ENCODE measurements at places on chromosomes 16 and 17.
A peak's percentile ranks its signal among the peaks of the same experiment; 100 is the strongest.

GRCh38 chr16:11297492-11298142, 16.5 kb upstream of the PRM1 start:
- DNase-seq, result peak; percentile 22

DNA sequence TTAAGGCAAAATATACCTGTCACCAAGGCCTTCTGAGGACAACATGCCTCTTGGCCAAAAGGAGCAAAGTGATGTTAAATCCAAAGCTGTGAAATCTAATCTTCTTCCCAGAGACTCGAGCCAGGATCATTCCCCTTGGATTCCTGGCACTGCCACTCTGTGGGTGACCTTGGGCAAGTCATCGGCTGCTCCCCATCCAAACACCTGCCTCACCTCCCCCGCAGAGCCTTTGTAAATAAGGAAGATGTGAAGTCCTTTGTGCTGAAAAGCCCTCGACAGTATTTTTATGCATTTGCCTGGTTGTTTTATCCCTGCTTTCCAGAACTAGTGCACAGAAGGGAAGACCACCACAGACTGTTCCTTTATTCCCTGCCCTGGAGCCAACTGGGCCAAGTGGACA, 5.4 kb upstream of the CEP295NL start:
- DNase-seq, result no peak

DNA sequence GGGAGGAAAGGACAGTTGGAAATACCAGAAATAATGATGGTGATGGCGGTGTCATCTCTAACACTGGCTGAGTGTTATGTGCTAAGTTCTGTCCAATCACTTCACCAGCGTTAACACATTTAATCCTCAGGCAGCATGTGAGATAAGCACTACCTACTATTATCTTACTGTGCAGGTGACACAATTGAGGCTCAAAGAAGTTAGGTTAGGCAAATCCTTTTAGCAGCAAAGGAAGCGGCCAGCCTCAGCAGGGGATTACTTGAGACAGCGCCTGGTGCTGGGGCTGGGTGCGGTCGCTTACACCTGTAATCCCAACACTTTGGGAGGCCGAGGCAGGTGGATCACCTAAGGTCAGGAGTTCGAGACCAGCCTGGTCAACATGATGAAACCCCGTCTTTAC, 18.7 kb upstream of the DHX8 start:
- no peak for DNase-seq

DNA sequence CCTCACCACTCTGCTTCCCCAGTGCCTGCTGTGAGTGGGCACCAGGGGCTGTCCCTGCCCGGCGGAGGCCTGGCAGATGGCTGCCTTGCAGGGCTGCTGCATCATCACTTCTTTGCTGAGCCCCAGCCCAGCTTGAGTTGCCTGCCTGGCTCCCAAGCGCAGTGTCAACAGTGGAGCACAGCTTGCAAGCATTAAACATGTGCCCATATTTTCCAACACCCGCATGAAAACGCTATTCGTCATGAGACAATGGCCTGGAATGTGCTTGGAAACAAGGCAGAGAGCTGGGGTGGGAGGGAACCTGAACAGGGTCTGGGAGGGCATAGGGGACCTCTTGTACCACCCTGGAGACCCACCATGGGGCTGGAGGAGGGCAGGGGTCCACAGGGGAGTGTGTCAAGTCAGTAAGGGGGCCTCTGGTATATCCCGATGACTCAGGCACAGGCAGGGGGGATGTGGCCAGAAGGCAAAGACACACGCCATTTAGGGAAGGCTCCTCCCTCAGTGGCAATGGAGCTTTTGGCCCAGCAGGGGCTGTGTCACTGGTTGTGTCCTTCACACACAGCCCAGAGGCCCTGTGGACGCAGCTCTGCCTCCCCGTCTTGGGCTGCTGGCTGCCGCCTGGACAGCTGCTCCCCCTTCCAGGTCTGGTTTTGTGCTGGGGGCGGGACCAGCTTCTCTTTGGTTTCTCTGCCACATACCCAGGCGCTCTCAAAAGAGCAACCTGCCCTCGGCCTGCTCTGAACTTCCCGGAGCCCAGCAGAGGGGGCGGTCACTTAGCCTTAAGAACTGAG, 17.4 kb upstream of the MTSS2 start:
- DNase-seq, result peak; percentile 90

GRCh38 chr16:47229053-47230050, 85.6 kb upstream of the NETO2 start:
- no peak for DNase-seq

DNA sequence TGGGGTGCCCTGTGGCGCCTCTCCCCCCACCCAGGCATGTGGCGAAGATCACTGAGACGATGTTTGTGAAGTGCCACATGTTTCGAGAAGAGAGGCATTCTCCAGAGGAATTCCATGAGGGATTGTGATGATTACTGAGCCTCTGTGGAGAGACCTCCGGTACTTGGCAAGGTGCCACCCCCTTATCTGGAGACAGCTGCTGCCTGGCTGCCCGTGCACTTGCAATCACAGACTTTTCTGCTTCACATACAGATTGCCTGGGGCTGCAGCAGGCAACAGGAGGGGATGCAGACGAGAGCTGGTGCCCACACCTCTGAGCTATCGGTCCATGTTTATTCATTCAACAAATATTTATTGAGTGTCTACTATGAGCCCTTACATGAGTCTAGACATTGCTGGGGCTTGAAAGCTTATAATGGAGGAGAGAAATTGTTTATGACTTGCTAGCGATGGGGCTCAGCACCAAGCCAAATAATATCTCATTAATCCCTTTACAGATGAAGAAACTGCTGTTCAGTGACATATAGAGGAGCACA, 317.2 kb upstream of the ZFHX3 start:
- no peak for DNase-seq

DNA sequence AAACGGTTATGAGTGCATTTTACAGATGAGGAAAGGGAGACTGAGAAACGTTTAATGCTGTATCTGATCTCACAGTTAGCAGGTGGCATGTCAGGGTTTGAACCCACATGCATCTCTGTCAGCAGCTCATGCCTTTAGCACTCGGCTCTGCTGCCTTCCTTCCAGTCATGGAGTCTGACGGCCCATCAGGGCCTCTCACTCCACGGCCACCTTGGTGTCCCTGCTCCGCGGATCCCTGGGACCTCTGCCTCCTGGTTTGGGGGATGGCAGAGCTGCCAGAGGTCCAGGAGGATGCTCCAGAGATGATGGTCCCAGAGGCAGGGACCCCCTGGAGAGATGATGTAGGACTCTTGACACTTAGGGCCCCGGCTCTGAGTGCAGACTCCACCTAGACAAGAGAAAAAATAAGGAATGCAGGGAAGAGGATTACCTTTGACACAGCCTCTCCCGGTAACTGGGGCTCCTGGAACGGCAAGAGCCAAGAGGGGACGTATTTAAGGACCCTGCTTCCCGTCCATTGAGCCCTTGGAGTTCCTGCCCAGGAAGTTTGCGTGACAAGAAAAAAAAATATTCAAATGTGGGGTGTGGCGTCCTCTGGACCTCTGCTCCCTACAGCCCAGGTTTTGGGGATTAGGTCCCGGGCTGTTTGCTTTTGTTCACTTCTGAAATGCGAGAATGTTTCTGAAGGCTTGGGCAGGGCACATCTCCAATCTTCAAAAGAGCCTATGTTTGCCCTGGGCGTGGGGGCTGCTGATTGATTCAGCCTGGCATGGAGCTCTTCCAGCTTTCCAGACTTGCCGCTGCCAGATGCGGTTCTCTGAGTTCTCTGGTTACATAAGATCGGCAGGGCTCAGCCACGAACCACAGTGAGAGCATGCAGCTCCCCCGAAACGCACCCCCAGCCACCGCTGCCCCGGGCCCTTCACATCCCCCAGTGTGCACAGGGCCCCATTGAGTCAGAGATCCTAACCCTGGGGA, at the start of gene ALDH3A1:
ALDH3A1 (minus strand) TSS at position 470 of the 978 bp plus-strand sequence. CDS start 3,169 bp downstream, outside the sequence.
- no peak for DNase-seq

GRCh38 chr17:68937890-68938514, 17.2 kb downstream of the ABCA8 start:
- DNase-seq, result no peak

- no peak for DNase-seq
Observed at GRCh38 chr17:81502471-81503017, 10.1 kb downstream of the ACTG1 start.

GRCh38 chr16:82108100-82108499, 61.9 kb downstream of the MPHOSPH6 start:
- DNase-seq, result no peak

- DNase-seq, result no peak
Observed at GRCh38 chr17:64156670-64157069, 26.7 kb upstream of the ERN1 start.

DNA sequence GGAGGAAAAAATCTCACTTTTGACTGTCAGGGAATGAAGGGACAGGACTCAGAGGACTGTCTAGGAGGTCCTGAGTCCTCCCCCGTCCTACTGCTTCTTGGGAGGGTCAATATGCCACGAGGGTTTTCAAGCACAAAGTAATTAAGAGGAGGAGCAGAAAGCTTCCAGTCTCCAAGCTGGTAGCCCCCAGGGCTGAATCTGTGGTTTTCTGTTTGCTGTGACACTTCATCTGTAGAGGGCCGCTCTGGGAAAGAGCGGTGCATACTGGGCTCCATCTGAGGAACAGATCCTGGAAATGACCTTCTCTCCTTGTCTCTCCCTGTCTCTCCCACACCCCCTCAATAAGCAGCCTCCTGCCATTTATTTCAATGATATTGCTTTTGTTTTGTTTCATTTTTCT, 180.1 kb upstream of the SDK2 start:
- no peak for DNase-seq

- DNase-seq, result no peak
Observed at GRCh38 chr16:75333721-75334163, 82.3 kb upstream of the BCAR1 start.

- no peak for DNase-seq
Observed at GRCh38 chr16:49017501-49017900, 264.1 kb downstream of the CBLN1 start.

DNA sequence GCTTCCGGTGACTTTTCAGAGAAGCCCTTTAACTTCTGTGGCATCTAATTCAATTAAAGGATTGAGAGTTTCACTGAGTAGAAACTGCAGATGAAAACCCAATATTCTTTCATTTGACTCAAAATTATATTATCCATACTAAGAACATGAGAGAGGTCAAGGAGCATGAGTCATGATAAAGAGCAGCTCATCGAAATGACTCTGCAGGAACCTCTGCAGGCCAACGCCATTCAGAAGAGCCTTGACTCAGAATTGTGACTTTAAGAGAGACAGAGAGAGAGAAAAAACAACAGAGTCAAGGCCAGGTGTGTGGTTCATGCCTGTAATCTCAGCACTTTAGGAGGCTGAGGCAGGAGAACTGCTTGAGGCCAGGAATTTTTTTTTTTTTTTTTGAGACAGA, 417.2 kb upstream of the XYLT1 start:
- no peak for DNase-seq

GRCh38 chr17:32370426-32370825, 20.5 kb downstream of the ZNF207 start:
- DNase-seq, result no peak

DNA sequence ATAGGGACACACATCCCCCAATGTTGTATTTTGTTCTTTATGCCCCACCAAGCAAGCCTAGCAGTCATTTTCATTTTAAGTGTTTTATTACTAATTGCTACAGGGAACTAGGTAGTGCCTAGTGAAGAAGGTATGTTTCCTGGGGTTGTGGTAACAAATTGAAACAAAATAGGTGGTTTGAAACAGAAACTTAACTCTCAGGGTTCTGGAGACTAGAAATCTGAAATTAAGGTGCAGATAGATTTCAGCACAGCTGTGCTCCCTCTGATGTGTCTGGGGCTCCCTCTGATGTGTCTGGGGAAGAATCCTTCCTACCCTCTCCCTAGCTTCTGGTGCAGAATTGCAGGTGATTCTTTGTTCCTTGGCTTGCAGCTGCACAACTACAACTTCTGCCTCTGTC, 390.1 kb downstream of the ZFHX3 start:
- no peak for DNase-seq

DNA sequence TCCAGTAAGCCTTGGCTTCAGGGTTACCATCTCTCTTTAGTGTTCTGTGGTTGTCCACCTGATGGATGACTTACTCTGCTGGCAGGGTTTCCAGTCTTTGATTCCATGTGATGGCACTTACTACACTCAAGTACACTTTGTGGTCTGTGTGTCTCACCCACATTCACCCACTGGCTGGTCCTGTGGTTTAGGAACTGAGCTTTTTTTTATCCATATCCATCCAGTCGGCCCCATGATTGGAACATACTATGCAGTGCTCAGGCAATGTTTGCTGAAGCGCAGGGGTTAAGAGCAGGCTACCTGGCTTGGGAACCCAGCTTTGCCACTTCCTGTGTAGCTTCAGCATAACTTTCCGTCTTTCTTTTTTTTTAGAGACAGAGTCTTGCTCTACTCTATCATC, 2.8 kb upstream of the FUS start:
- no peak for DNase-seq

GRCh38 chr17:40056379-40057015, 2.3 kb upstream of the MED24 start:
- no peak for DNase-seq

GRCh38 chr17:45841883-45842525, 2.7 kb upstream of the SPPL2C start:
- no peak for DNase-seq

DNA sequence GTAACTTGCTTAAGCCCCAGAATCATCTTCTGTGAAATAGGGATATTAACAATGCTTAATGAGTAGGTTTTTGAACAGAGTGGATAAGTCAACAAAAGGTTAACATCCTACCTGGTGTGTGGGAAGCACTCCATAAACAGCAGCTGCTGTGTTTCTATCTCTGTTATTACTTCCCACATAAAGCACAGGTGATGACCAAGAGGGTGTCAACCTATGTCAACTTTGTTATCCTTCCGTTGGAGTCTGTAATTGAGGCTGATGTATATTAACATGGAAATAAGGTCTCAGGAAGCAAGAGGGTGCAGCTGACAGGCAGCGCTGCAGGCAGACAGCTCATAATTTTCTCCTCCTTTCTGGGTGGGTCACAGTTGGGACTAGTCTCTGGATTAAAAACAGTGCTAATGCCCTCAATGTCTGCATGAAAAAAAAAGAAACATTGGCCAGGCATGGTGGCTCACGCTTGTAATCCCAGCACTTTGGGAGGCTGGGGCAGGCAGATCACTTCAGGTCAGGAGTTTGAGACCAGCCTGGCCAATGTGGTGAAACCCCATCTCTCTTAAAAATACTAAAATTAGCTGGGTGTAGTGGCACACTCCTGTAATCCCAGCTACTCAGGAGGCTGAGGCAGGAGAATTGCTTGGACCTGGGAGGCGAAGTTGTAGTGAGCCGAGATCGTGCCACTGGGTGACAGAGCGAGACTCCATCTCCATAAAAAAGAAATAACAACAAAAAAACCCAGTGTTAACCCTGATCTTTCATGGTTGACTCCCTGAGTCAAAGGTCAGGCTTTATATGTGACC, 269.6 kb downstream of the SNX29 start:
- no peak for DNase-seq

DNA sequence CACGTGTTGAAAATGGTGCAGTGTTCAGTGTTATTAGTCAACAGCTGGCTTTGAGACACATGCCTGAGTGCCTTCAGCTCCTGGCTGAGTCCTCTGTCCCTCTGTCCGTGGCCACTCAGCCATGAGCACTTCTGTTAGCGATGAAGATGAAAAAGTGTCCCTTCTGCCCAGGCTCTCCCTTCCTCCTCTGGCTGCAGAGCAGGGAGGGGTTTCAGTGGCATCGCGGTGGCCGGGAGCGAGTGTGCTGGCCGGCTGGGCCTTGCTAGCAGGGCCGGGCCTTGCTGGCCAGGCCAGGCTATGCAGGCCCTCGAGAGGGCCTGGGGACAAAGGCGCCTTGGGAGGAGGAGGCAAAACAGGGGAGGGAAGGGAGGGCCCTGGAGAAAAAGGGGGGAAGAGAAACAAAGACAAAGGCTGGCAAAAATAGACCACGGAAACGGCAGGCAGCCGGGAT, 47.7 kb downstream of the CMIP start:
- DNase-seq, result no peak
